Small intestine (tissue), 16 donors: ENCODE measurements at places on chromosomes 5 and 9.
A peak's percentile ranks its signal among the peaks of the same experiment; 100 is the strongest.

DNA sequence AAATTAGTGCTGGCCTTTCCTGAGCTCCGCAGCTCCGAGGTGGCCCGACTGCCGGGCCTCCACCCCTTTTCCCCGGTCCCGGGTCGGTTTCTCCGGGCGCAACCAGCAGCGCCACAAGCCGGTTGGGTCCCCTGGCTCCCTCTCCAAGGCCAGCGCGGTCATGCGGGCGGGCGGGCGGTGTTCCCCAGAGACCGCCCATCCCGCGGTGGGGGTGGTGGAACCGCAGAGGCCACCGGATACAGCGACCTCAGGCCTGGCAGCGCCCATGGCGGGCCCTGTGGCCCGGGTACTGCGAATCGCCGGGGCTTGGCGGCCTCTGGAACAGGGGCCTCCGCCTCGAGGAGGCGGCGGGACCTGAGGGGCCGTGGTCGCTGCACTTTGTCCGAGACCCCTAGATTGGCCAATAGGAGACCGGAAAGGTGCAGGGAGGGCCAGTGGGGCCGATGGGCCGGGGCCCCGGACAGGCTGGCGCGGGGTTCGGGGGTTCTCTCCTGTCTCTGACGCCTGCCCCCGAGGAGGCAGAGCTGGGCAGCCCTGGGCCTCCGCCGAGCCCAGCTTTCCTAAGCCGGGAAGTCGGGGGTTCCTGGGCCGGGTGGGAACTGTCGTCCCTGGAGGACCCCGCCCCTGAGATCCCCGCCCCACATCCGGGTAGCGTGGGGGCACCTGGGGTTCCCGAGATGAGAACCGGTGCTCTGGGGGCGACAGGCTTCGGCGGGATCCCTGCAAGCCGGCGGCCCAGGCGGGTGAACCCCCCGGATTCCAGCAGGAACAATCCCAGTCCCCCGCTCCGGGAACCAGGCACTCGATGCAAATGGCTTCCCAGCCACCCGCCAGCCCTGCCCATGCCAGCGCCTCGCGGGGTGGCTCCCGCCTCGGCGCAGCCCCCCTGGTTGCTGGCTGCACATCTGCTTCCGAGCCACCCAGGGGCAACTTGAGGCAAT is 293.9 kb downstream of the ZSWIM6 start:
- DNase-seq, result peak; percentile 91

DNA sequence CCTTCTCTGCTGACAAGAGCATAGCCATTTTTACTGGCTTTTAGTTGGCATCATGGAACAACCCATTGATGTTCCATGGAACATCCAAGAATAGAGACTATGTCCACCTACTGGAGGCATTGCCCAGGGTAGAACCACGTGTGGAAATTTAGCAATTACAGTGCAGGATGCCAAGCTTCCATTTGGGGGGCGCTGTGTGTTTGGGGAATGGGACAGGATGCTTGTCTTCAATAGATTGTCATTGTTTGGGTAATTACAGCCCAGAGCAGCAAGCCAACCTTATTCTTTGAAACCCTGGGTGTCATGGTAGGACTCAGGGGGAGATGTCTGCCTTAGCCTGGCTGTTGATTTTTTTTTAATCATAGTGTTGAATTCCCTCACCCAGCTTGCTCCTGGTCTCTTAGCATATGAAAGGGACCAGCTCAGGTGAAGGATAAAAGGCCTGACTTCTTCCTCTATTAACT is 171.1 kb downstream of the DOCK2 start:
- DNase-seq, result no peak

GRCh38 chr5:36305571-36306326 is 4.0 kb upstream of the RANBP3L start:
- peak; percentile 50 for DNase-seq

DNA sequence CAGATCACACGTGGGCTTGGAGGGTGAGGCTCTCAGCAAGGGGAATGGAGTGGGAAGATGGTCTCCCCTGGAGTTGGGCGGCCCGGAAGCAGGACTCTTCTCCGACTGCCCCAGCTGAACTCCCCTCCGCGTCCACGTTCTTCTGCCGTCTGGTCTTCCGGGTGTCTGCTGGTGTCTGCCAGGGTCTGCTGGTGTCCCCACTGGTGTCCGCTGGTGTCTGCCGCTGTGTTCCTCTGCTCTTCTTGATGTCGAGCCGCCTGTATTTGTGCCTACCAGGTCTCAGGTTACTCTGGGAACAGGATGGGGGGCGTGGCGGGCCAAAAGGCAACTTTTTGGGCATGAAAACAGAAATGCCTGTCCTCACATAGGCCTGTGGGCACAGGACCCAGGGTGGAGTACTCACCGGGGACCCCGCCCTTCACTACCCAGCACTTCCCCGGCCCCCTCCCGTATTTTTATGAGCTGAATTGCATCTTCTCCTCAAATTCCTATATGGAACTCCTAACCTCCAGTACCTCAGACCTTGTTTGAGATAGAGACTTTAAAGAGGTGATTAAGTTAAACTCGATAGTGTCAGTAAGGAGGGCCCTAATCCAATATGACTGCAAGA is 675.4 kb downstream of the SEMA5A start:
- no peak for DNase-seq

- no peak for DNase-seq
These were observed 24.4 kb downstream of the MLLT3 start for GRCh38 chr9:20597862-20598261.

- no peak for DNase-seq
These were observed 139.4 kb upstream of the IL12B start for GRCh38 chr5:159469496-159470372.

DNA sequence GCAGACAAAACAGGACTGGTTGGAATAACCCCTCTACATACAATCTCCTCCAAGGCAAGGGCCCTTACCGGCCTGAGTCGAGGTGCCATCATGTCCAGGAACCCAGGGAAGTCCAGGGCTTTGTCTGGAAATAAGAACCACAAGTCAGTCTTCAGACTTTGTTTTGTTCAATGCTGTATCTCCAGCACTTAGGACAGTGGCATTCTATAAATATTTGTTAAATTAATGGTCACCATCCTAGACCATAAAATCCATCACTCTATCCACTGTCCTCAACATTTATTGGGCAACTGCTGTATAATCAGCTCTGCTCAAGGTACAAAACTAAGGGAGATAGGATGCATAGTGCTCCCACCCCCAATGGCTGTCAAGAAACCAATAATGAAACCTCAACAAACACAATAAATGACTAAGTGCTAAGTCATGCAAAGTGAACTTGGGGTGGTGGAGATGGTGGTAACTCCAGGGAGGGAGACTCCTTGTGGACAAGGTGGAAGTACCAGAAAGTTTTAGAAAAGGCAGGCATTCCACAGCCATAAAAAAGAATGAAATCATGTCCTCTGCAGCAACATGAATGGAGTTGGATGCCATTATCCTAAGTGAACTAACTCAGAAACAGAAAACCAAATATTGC is 5.0 kb downstream of the RELL2 start:
- peak; percentile 61 for DNase-seq

GRCh38 chr9:35629597-35629996 is 11.4 kb upstream of the CD72 start:
- no peak for DNase-seq

DNA sequence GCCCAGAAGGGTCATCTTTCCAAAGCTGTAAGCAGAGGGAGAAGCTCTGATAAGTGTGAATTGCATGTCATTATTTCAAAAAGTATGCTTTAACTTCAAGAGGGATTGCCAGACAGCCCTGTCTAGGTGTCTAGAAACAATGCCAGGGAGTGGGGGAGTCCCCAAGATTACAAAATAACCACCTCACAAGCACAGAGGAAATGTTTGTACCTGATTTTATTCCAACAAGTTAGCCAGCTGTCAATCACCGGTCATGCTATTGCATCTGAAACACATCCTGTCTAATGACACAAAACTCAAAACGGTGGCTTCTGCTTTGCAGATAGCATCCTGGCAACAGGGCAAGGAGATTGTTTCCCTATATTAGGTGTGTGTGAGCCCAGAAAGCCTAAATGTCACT is 154.2 kb upstream of the WWC1 start:
- DNase-seq, result no peak

DNA sequence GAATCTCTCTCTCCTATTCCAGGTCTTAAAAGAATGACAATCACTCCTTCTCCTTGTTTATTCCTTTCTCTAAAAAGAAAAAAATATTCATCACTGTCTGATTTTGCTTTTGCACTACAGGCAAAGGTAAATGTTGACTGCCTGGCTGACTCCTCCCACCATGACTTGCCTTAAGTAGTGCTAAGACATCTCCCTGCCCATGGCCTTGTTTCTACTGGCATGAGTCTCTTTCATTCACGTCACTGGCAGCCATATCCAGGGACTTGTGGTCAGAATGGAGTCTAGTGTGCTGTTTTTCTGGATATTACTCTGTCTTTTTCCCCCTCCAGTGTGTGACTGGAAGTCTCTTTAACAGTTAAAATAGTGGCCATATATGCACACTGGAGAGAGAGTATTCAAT is 522.9 kb upstream of the DAB2 start:
- no peak for DNase-seq

DNA sequence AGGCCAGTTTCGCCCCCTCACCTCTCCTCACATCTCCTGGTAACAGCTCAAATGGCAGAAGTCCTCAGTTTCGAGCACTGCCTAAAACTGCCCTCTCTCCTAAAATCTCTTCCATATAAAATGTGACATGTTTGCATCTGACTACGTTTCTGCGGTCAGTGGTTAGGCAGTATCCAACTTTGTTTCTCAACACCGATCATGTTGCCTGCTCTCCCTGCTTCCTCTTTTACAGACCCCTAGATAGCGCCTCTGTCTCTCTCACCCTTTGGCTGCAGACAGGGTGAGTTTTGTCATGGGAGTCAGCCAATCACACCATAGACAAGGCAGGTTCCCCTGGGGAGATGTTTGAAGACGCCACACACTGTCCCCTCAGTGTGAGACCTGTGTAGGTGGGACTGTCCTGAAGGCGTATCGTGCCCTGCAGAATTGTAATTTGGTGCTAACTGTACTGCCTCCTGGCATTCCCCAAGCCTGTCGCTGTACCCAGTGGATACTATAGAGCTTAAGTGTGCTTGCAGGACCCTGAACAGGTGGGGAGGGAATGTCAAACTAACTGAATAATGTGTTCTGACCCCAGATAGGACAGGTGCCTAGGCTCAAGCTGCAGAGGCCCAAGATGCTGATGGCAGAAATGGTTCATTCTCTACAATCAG is 1.1 kb downstream of the HEXB start:
- peak; percentile 45 for DNase-seq

- DNase-seq, result no peak
These were observed 58.1 kb upstream of the MAST4 start for GRCh38 chr5:66538126-66538525.

DNA sequence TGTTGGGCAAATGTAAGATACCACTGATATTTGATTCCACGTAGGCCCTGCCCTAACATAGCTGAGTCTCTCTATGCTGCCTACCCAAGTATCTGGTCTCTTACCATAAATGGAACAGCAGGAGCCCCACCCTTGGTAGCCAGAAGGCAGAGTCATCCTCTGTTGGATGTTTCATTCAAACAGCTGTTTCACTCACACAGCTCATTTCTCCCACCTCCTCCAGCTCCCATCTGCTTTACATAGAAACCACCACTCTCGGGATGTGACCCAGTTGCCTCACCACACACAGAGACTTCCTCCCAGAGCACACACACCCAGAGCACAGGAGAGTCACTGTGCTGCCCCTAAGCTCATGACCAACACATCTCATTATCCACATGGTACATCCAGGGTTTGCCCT is 165.3 kb downstream of the TMEM167A start:
- no peak for DNase-seq

DNA sequence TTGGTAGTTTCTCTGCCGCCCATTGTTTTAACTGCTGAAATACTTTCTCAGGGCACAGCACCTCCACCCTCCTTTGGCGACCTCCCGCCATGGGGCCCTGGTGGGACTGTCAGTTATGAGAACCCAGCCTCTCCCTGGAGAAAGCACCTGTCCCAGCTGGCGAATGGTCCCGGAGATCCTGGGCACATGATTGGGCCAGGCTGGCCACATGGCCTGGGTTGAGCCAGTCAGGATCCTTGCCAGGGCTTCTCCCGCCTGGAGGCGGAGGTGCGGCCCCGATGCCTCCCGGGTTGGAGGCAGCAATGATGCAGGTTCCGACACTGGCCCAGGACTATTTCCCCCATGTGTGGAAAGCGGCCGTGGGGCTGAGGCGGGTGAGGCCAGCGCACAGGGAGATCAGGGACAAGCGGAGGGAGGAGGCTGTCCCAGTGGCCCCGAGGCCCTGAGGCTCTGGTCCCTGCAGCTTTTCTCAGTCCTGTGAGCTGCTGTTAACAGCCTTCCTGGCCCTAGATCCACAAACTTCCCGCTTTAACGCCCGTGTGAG is 13.6 kb downstream of the UNC5A start:
- no peak for DNase-seq

DNA sequence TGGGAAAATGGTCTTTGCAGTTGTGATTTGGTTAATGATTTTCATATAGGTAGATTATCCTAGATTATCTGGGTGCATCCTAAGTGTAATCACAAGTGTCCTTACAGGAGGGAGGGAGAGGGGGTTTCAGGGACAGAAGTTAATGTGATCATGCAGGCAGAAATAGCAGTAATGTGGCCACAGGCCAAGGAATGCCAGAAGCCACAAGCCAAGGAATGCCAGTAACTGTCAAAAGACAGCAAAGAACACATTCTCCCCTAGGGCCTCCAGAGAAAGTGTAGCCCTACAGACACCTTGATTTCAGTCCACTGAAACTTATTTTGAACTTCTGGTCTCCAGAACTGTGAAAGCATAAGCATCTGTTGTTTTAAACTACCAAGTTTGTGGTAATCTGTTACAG is 2074.5 kb downstream of the MAT2B start:
- DNase-seq, result no peak

DNA sequence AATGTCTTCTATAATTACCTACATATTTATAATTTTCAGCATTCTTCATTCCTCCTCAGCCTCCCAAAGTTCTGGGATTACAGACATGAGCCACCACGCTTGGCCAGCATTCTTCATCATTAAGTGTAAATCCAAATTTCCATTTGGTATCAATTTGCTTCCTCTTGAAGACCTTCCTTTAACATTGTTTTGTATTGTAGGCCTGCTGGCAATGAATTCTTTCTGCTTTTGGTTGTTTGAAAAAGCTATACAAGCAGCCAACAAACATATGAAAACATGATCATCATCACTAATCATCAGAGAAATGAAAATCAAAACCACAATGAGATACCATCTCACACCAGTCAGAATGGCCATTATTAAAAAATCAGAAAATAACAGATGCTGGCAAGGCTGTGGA is 56.4 kb downstream of the GCNT4 start:
- no peak for DNase-seq

GRCh38 chr9:115964710-115965347 is 188.8 kb upstream of the PAPPA start:
- DNase-seq, result no peak

- DNase-seq, result no peak
These were observed 218.6 kb downstream of the MAN2A1 start for GRCh38 chr5:109908366-109908765.

- no peak for DNase-seq
These were observed 3.0 kb upstream of the ACER2 start for GRCh38 chr9:19405771-19406170.

- no peak for DNase-seq
These were observed 146.4 kb upstream of the TNC start for GRCh38 chr9:115264313-115264712.
